Activated T-cell treated with anti-CD3 and anti-CD28 coated beads, Interleukin-2, amount 50 U/mL, for 72 hours (primary cell): ENCODE measurements at places on chromosomes 4 and X. TPM values are rescaled to one million over a fixed set of nuclear protein-coding genes. Genes with fewer than 3 reads are reported as not detected.

CSAG2 gene
- total RNA-seq: not detected

OPRPN gene
- not detected for total RNA-seq

KCNE5 gene
- total RNA-seq: 0.16 TPM

PF4V1 gene
- not detected for total RNA-seq

MTNR1A gene
- total RNA-seq: not detected

UGT2A3 gene
- not detected for total RNA-seq

DNA sequence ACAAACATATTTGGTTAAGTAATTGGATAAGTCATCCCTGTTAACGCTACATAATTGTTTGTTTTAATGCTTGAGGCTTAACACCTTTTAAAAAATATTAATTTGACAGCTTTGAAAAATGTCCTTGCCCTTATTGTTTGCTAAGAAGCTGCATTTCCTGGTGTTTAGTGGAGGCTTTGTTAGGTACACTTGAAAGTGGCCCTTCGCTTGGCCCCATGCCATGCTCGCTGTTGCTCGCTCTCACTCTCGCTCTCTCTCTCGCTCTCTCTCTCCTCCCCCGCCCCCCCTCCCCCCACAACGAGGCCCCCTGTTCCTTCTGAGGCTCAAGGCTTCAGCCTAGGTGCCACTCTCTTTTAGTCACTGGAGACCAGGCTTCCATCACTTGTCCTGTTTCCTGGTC, 139.6 kb downstream of the DCLK2 start:
- no peak overlapping the region for H3K27ac ChIP-seq
- no peak overlapping the region for H3K4me3 ChIP-seq
- no peaks in the 10 kb centered on the region for H3K36me3 ChIP-seq
- H3K4me1 ChIP-seq: no peaks in the 10 kb centered on the region
- H3K27me3 ChIP-seq: no peaks in the 10 kb centered on the region

DNA sequence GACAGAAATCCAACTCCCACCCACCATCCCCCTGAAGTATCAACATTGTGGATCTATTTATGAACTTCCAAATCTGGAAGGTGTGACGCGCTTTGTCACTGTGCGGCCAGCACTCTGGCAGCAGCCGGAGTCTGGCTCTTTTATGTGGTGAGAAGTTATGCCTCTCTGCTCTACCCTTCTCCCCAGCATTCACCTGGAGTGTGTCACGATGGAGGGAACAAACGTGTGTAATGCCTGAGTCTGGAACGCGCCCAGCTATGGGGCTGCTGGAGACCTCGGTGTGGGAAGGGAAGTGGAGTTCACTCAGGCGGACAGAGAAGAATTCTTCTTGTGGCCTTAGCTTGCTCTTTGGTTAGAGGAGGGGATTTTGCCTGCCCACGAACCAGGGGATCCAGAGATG, 222.1 kb upstream of the RPL34 start:
- H3K27me3 ChIP-seq: no peaks in the 10 kb centered on the region
- H3K27ac ChIP-seq: no peak overlapping the region
- DNase-seq: no peak
- no peaks in the 10 kb centered on the region for H3K36me3 ChIP-seq

DNA sequence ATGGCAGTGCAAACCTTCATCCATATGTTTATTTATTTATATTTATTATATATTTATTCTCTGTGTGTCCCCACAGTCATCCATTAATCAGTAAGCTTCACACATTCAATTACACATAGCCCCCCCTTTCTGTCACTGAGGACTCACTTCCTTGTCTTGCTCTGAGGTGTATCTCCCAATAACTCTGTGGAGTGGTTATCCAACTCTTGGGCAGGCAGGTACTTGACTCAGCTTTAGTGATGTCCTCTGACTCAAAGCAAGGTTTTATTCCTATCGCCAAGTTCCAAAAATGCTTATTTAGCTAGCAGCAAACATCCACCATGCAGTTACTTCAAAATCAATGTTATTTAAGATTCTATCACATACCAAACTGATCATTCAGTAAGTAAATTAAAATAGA, 25.2 kb upstream of the NDP start:
- peaks cover 32% of the 10 kb centered on the region for H3K27me3 ChIP-seq
- H3K4me1 ChIP-seq: no peaks in the 10 kb centered on the region

- no peak overlapping the region for H3K4me3 ChIP-seq
- peaks cover 30% of the 10 kb centered on the region for H3K27me3 ChIP-seq
- no peak for DNase-seq
- H3K27ac ChIP-seq: no peak overlapping the region
- no peaks in the 10 kb centered on the region for H3K36me3 ChIP-seq
Observed at GRCh38 chrX:107734646-107735045, 40.9 kb downstream of the TSC22D3 start.

- peaks cover under 1% of the 10 kb centered on the region for H3K4me1 ChIP-seq
- H3K27me3 ChIP-seq: no peaks in the 10 kb centered on the region
- H3K36me3 ChIP-seq: peaks cover 2% of the 10 kb centered on the region
- no peak overlapping the region for H3K27ac ChIP-seq
- DNase-seq: no peak
Observed at GRCh38 chr4:1323635-1324442, 23.2 kb upstream of the UVSSA start.

- peaks cover 5% of the 10 kb centered on the region for H3K4me1 ChIP-seq
- no peak overlapping the region for H3K27ac ChIP-seq
- no peaks in the 10 kb centered on the region for H3K27me3 ChIP-seq
- H3K4me3 ChIP-seq: no peak overlapping the region
- no peak for DNase-seq
Observed at GRCh38 chr4:153332936-153333335, 11.6 kb upstream of the MND1 start.

- H3K27me3 ChIP-seq: no peaks in the 10 kb centered on the region
- DNase-seq: no peak
- no peak overlapping the region for H3K27ac ChIP-seq
- H3K36me3 ChIP-seq: no peaks in the 10 kb centered on the region
Observed at GRCh38 chr4:88859191-88859812, 161.7 kb upstream of the NAP1L5 start.

- H3K4me3 ChIP-seq: no peak overlapping the region
- no peaks in the 10 kb centered on the region for H3K4me1 ChIP-seq
- DNase-seq: no peak
- no peak overlapping the region for H3K27ac ChIP-seq
- peaks cover 3% of the 10 kb centered on the region for H3K36me3 ChIP-seq
Observed at GRCh38 chrX:133699023-133699728, 283.9 kb upstream of the GPC4 start.

- H3K36me3 ChIP-seq: no peaks in the 10 kb centered on the region
- DNase-seq: no peak
- H3K4me3 ChIP-seq: no peak overlapping the region
- H3K4me1 ChIP-seq: no peaks in the 10 kb centered on the region
Observed at GRCh38 chr4:169293343-169294176, 22.8 kb upstream of the SH3RF1 start.

- peaks cover 16% of the 10 kb centered on the region for H3K27me3 ChIP-seq
- peak overlapping the region; percentile 23 for H3K4me3 ChIP-seq
- peaks cover 83% of the 10 kb centered on the region for H3K4me1 ChIP-seq
- DNase-seq: peak; percentile 42
Observed at GRCh38 chrX:19739683-19740082, 147.7 kb downstream of the SH3KBP1 start.

DNA sequence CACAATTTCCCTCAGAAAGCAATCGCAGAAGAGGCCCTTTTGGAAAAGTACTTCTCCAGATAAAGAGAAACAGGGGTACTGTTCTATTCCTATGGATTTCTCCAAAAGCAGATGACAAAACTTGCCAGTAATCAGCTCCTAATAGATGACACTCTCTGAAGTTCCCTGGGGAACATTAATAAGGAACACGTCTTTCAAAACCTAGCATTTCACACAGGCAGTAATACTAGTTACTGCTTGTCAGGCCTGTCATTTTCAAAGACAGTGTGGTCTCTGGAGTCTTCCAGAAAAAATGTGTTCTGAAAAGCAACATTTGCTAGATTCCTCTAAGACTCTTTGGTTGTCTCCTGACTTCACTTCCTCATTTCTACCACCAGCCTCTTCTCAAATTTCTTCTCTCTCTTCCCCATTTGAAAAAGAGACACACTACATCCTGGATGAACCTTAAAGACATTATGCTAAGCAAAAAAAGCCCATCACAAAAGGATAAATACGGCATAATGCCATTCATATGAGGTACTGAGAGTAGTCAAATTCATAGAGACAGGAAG, 47.3 kb downstream of the CHRDL1 start:
- no peak overlapping the region for H3K27ac ChIP-seq
- no peaks in the 10 kb centered on the region for H3K36me3 ChIP-seq
- H3K4me1 ChIP-seq: peaks cover 6% of the 10 kb centered on the region
- H3K27me3 ChIP-seq: peaks cover 33% of the 10 kb centered on the region
- no peak overlapping the region for H3K4me3 ChIP-seq

DNA sequence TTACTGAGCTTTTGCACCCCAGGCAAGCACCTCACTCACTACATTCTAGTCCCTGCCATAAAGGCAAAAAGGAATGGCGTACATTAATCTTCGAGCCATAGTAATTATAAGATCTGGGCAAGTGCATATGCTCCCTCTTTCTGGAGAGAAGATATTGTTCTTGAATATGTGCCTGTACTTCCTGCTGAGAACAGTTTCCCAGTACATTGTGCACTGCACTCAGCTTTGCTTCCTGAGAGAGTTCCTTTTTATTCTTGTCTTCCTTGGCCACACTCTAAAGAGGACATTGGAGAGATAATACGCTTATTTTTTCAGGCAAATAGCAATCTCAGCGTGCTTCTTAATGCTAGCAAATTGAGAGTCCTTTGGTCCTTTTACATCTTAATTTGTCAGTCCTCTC, 909.0 kb upstream of the PCDH10 start:
- no peaks in the 10 kb centered on the region for H3K27me3 ChIP-seq
- no peaks in the 10 kb centered on the region for H3K36me3 ChIP-seq
- DNase-seq: no peak
- H3K4me3 ChIP-seq: no peak overlapping the region
- no peaks in the 10 kb centered on the region for H3K4me1 ChIP-seq

- no peak overlapping the region for H3K4me3 ChIP-seq
- H3K36me3 ChIP-seq: no peaks in the 10 kb centered on the region
- no peaks in the 10 kb centered on the region for H3K4me1 ChIP-seq
- DNase-seq: no peak
- H3K27ac ChIP-seq: no peak overlapping the region
- peaks cover 7% of the 10 kb centered on the region for H3K27me3 ChIP-seq
Observed at GRCh38 chr4:11139871-11140270, 288.8 kb downstream of the HS3ST1 start.

DNA sequence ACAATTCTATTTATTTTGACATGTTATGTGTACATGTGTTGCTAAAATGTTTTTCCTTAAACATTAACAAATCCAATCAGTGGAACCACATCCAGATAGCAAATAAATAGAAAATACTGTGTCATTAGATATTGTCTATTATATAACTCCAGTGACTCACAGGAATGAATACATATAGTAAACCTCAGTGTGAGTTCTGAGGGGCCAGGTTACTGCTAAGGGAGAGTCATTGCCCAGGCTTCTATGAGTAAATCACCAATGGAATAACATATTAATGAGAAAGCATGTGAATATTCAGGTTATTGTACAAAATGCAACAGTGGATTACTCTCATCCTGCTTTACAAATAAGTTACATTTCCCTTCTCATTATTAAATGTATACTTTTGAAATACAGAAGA, 27.2 kb downstream of the TACR3 start:
- H3K4me3 ChIP-seq: no peak overlapping the region
- H3K4me1 ChIP-seq: no peaks in the 10 kb centered on the region
- no peaks in the 10 kb centered on the region for H3K27me3 ChIP-seq
- H3K36me3 ChIP-seq: no peaks in the 10 kb centered on the region
- H3K27ac ChIP-seq: no peak overlapping the region

DNA sequence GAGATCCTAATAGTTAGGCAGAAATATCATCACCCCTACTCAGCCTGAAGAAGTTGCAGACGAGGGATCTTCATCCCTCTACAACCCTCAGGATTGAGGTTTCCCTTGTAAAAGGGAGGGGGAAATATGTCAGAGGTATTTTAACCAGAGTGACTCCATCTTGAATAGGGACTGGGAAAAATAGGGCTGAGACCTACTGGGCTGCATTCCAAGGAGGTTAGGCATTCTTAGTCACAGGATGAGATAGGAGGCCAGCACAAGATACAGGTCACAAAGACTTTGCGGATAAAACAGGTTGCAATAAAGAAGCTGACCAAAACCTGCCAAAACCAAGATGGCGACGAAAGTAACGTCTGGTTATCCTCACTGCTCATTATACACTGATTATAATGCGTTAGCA, 17.5 kb downstream of the IL13RA2 start:
- DNase-seq: no peak
- H3K27me3 ChIP-seq: peaks cover 4% of the 10 kb centered on the region
- no peaks in the 10 kb centered on the region for H3K4me1 ChIP-seq
- no peaks in the 10 kb centered on the region for H3K36me3 ChIP-seq

DNA sequence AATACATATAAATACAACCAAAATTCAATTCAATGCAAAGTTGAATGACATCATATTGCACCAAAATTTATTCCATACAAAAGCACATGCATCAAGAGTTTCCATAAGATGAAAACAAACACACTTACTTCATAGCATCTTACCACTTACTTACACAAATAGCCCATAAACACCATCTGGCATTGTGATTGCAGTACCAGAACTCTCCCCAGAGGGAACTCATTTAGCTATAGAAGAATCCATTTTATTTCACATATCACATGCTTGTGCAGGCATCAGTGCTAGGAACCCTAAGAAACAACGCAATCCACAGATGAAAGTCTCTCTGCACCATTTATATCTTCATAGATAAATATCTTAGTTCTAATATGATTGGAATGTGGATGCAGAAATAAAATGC, 77.9 kb downstream of the SLC7A11 start:
- H3K4me3 ChIP-seq: no peak overlapping the region
- H3K27me3 ChIP-seq: no peaks in the 10 kb centered on the region
- no peak overlapping the region for H3K27ac ChIP-seq
- no peaks in the 10 kb centered on the region for H3K36me3 ChIP-seq

DNA sequence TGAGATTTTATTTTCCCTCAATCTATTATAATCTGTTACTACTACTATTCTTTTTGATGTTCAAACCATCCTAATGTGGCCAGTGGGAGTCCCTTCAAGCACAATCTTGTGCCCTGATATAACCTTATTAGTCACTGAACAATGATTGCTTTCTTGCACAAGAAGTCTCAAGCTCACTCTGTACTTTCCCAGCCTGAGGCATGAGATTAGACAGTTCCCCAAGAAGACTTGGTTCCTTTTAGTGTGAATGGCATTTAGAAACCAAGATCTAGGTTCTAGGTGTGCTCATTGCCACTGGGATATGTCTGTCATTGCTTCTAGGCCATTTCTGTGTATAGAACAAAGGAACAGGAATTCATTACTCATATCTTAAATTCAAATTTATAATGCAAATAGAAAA, 28.0 kb upstream of the RBM41 start:
- H3K4me3 ChIP-seq: no peak overlapping the region
- no peaks in the 10 kb centered on the region for H3K36me3 ChIP-seq
- H3K27me3 ChIP-seq: peaks cover 13% of the 10 kb centered on the region
- H3K27ac ChIP-seq: no peak overlapping the region
- no peaks in the 10 kb centered on the region for H3K4me1 ChIP-seq
